SK-N-MC (cell line): ENCODE measurements at places on chromosomes 3 and 15.

- DNase-seq = no peak
Measured at GRCh38 chr3:138361561-138361971, 13.2 kb downstream of the MRAS start.

- DNase-seq = no peak
Measured at GRCh38 chr3:45171283-45171682, 25.1 kb upstream of the CDCP1 start.

- DNase-seq = no peak
Measured at GRCh38 chr3:66237552-66237951, 16.8 kb downstream of the SLC25A26 start.

DNA sequence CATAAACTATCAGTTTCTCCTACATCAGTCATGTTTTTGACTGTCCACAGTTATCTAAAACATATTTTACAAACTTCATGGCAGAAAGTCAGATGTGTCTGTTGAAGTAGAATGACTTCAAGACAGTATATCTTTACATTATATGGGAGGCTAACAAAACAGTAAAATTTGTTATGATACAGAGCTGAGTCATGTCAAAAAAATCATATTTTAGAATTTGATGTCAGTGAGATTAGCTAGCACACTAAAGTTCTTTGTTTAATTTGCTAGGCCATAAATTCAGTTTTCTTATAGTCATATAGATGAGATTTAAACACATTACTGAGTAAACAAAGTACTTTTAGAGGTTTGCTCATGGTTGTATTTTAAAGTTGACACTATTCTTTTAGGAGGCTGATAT is 80.3 kb upstream of the IGSF10 start:
- DNase-seq = no peak

DNA sequence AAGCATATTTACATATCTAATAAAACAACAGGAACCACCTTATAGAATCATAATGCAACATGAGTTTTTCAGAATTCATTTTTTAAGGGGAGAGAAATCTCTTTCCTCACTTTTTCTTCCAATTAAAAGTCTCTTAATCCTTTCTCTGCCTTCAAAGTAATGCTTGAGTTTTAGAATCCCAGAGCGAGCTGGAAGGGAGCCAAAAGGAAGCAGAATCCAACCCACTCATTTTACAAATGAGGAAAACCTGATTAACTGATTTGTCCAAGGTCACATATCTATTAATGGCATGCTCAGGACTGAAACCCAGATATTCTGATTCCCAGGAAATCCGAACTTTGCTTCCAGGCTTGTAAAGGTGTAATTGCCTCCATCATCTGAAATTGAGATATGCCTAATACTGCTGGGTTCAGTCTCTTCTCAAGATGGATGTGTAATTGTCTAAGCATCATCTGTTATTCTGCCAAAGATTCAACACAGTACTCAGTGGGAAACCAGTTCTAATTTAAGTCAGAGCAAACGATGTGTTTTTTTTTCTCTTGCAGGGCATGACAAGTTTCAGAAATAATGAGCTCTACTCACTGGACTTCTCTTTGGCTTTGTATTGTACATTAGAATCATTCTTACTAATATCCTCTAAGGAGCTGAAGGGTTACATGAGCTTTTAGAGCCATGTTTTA is 481.4 kb upstream of the CFAP20DC start:
- no peak for DNase-seq

DNA sequence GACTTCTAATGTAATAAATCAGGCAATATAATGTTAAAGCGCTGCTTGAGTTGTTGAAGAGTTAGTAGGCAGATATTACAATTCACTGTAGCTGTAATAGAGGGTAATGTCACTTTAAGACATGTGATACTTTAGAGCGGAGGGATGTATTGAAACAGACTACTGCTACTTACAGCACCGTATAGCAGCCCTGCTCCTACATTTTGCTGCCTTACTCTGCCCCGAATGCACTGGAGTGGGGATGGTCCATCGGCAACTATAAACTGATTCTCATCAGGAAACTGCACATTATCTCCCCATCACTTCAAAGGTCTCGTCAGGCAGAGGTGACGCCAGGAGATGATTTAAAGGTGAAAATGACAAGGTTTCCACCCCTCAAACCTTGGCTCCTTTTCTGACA is 349.7 kb upstream of the SUCLG2 start:
- no peak for DNase-seq

DNA sequence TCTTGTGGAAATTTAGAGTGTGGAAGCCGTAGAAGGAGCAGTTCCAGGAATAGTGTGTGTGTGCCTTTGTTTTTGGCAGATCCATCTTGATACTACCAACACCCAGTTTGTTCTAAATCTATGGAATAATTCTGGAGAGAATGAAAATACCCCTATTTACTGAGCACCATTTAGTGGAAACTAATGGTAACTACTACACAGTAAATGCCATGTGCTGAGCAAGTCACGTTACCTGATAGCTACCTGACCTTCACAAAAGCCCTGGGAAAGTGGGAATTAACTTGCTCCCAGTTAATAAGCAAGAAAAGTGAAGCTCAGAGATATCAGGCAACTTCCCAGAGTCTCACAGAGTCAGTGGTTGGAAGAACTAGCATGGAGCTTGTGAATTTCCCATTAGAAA is 137.7 kb downstream of the ARPP21 start:
- no peak for DNase-seq

GRCh38 chr15:65862682-65863081 is 6.6 kb upstream of the RAB11A start:
- no peak for DNase-seq
